ENCODE measurements at places on chromosomes 1 and 21. TPM values are rescaled to one million over a fixed set of nuclear protein-coding genes. Genes with fewer than 3 reads are reported as not detected.

DOCK7 gene
- 92.5 TPM for total RNA-seq

AMY2A gene
- not detected for total RNA-seq

OLIG2 gene
- total RNA-seq = not detected

GRCh38 chr1:63411066-63411465, 43.6 kb downstream of the ALG6 start:
- H3K36me3 ChIP-seq = no peaks in the 10 kb centered on the region
- no peaks in the 10 kb centered on the region for H3K27me3 ChIP-seq
- no peaks in the 10 kb centered on the region for H3K4me1 ChIP-seq
- H3K4me3 ChIP-seq = no peak overlapping the region
- no peak overlapping the region for H3K27ac ChIP-seq

DNA sequence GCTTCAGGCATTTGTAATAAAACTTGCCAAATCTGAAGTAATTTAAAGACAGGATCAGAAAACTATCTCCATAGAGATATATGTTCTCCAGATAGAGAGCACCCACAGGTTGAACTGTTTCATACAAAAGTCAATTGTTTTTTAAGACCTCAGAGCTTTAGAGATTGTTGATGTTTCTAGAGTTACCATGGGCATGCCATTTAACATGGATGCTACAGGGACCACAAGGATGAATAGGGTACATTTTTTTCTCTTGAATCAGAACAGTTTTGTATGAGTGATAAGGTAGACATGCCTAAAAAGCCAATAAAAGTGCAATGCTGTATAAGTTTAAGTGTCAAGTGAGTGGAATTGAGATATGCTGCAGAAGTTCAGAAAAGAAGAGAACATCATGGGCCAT, 511.0 kb upstream of the CAMK1G start:
- no peaks in the 10 kb centered on the region for H3K27me3 ChIP-seq
- no peak overlapping the region for H3K27ac ChIP-seq
- no peaks in the 10 kb centered on the region for H3K36me3 ChIP-seq
- no peaks in the 10 kb centered on the region for H3K4me1 ChIP-seq
- peak; percentile 36 for DNase-seq

DNA sequence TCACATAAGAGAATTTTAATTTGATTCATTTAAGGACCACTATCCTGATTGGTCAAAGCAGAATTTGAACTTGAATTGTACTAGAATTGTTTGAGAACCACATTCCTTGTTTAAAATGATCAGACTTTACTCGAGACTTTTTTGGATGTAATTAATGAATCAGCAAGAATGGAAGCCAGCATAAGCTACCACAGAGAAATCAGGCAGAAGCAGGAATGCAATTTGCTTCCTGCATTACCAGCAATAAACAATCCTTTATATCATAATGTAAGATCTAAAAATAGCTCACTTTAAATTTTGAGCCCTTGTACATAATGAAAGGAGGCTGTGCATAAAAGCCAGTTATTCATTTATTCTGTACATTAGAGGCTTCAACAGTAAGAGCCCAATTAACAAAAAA, 119.8 kb upstream of the BACE2 start:
- DNase-seq = no peak
- no peaks in the 10 kb centered on the region for H3K36me3 ChIP-seq
- no peak overlapping the region for H3K27ac ChIP-seq
- H3K27me3 ChIP-seq = no peaks in the 10 kb centered on the region
- no peaks in the 10 kb centered on the region for H3K4me1 ChIP-seq

DNA sequence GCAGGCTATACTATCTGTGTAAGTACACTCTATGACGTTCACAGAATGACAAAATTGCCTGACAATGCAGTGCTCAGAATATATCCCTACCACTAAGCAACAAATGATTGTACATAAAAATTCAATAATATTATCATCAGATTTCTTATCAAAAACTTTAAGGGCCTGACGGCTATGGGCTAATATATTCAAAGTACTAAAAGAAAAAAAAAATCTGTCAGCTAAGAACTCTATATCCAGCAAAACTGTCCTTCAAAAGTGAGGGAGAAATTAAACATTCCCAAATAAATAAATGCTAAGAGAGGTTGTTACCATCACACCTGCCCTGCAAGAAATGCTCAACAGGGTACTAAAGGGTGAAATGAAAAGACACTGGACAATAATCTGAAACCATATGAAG, 127.3 kb downstream of the TM2D1 start:
- no peak overlapping the region for H3K27ac ChIP-seq
- H3K27me3 ChIP-seq = no peaks in the 10 kb centered on the region
- no peak for DNase-seq
- H3K36me3 ChIP-seq = no peaks in the 10 kb centered on the region

- H3K4me3 ChIP-seq = no peak overlapping the region
- no peak for DNase-seq
- H3K4me1 ChIP-seq = no peaks in the 10 kb centered on the region
- no peaks in the 10 kb centered on the region for H3K27me3 ChIP-seq
Measured at GRCh38 chr1:168529518-168529917, 14.3 kb downstream of the XCL2 start.

DNA sequence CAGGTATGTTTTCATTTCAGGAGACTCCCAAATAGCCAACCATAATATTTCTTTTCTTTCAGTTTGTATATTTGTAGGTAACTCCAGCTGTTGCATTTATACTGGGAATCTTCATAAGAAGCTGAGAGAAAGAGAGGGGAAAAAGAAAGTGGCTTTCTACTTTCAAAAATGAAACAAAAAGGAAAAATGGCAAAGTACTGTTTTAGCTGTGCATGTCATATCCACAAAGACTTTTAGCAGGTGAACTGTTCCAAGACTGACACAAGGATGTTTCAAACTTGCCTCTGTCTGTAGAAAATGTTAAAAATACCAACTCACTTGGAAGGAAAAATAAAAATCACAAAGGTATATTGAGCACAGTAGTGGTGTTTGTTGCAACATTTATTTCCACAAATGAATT, 41.9 kb upstream of the CACYBP start:
- H3K27me3 ChIP-seq = no peaks in the 10 kb centered on the region
- no peak overlapping the region for H3K27ac ChIP-seq
- H3K36me3 ChIP-seq = no peaks in the 10 kb centered on the region
- no peak overlapping the region for H3K4me3 ChIP-seq
- H3K4me1 ChIP-seq = no peaks in the 10 kb centered on the region

GRCh38 chr1:7896994-7897393, 43.6 kb downstream of the TNFRSF9 start:
- DNase-seq = no peak
- no peaks in the 10 kb centered on the region for H3K4me1 ChIP-seq
- H3K36me3 ChIP-seq = no peaks in the 10 kb centered on the region
- H3K4me3 ChIP-seq = no peak overlapping the region
- H3K27me3 ChIP-seq = no peaks in the 10 kb centered on the region

- no peaks in the 10 kb centered on the region for H3K27me3 ChIP-seq
- H3K4me3 ChIP-seq = no peak overlapping the region
- no peaks in the 10 kb centered on the region for H3K36me3 ChIP-seq
- H3K4me1 ChIP-seq = no peaks in the 10 kb centered on the region
- DNase-seq = no peak
Measured at GRCh38 chr1:96240438-96240837, 481.1 kb upstream of the PTBP2 start.

DNA sequence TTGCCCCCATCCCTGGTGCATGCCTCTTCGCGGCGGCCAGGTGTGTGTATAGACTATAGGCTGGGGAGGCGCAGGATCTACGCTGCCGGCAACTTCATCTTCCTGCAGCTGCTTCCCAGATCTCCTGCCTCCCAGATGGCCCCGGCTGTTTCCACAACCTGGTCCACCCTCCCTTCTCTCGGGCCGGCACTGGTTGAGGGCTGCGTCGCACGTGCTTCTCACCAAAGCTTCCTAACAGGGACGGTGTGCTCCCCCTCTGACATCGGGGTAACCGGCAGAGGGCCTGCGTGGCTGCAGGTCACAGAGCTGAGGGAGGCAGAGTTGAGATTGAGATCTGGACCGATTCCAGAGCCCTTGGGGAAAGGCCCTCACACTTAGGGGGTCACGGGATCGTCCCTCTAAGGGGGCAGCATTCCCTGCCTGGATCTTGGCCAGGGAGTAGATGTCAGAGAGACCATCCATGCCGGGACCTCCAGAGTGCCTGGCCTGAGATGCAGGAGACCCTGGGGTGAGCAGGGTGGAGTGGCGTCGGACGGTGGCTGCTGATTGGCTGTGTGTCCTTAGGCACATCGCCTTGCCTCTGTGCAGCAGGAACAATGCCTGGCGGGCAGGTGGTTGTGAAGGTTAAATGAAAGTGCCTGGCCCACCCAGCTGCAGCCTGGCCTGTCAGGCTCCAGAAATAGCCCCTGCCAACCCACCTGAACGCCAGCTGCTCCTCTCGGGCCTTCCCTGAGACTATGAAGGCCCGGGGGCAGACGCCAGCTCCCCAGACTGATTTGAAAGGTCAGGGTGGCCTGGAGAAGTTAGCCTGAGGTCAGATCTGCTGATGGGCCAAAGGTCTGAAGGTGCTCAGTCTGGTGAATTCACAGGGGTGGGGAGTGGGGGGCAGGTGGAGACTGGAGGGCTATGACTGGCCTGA, 6.1 kb upstream of the MASP2 start:
- no peak overlapping the region for H3K4me3 ChIP-seq
- H3K4me1 ChIP-seq = no peaks in the 10 kb centered on the region

DNA sequence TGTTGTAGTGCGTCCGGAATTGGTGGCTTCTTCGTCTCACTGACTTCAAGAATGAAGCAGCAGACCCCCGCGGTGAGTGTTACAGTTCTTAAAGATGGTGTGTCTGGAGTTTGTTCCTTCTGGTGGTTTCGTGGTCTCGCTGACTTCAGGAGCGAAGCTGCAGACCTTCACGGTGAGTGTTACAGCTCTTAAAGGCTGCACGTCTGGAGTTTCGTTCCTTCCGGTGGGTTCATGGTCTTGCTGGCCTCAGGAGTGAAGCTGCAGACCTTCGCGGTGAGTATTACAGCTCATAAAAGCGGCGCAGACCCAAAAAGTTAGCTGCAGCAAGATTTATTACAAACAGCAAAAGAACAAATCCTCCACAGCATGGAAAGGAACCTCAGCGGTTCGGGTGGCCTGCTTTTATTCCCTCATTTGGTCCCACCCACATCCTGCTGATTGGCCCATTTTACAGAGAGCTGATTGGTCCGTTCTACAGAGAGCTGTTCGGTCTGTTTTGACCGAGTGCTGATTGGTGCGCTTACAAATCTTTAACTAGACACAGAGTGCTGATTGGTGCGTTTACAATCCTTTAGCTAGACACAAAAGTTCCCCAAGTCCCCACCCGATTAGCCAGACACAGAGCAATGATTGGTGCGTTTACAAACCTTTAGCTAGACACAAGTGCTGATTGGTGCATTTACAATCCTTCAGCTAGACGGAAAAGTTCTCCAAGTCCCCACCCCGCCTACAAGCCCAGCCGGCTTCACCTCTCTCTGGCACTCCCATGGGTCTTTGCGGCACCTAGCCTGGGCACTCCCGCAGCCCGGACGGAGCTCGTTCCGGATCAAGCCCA, 49.6 kb upstream of the KRTAP19-8 start:
- no peak for DNase-seq
- H3K36me3 ChIP-seq = no peaks in the 10 kb centered on the region
- no peak overlapping the region for H3K27ac ChIP-seq
- H3K4me3 ChIP-seq = no peak overlapping the region
- H3K4me1 ChIP-seq = no peaks in the 10 kb centered on the region
- H3K27me3 ChIP-seq = no peaks in the 10 kb centered on the region

- no peaks in the 10 kb centered on the region for H3K27me3 ChIP-seq
- no peak for DNase-seq
- no peaks in the 10 kb centered on the region for H3K36me3 ChIP-seq
Measured at GRCh38 chr1:221016751-221017150, 137.5 kb downstream of the HLX start.

GRCh38 chr1:45205011-45205909, 1.1 kb downstream of the ZSWIM5 start:
- no peaks in the 10 kb centered on the region for H3K27me3 ChIP-seq
- peak overlapping the region; percentile 75 for H3K4me3 ChIP-seq
- H3K4me1 ChIP-seq = no peaks in the 10 kb centered on the region
- H3K36me3 ChIP-seq = no peaks in the 10 kb centered on the region
- peak; percentile 51 for DNase-seq
- no peak overlapping the region for H3K27ac ChIP-seq

DNA sequence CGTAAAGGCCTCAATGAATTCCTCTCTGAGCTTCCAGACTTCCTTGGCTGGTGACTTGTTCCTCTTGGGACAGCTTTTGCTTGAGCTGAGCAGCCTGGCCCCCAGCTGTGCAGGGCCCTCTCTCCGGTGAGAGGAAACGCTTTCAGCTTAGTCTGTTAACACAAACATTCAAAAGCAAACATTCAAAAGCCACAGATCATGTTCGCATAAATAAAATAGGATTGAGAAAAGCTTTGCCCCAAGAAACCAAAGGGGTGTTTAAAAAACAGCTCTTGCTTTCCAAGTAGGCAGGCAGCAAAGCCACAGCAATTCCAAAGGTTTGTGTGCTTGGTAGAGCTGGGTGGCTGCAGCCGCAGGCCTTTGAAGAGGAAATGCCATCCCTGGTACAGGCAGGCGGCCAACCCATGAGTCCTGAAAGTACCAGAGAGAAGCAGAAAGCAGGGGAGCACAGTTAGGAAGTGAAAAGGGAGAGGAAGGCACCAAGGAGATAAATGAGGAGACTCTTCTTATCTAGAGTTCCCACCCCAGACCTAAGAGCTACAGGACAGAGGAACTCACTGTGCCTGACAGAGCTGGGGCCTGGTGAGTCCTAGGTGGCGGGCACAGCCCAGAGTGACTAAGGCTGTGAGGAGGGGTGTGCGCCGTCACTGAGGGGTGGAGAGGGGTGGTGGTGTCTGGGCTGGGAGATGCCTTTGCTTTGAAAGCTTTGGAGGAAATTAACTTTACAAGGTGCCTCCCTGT, 48.4 kb downstream of the CCN1 start:
- peak overlapping the region; percentile 56 for H3K27ac ChIP-seq
- no peak overlapping the region for H3K4me3 ChIP-seq
- DNase-seq = peak; percentile 91
- H3K27me3 ChIP-seq = no peaks in the 10 kb centered on the region
- peaks cover 8% of the 10 kb centered on the region for H3K4me1 ChIP-seq
- H3K36me3 ChIP-seq = no peaks in the 10 kb centered on the region

DNA sequence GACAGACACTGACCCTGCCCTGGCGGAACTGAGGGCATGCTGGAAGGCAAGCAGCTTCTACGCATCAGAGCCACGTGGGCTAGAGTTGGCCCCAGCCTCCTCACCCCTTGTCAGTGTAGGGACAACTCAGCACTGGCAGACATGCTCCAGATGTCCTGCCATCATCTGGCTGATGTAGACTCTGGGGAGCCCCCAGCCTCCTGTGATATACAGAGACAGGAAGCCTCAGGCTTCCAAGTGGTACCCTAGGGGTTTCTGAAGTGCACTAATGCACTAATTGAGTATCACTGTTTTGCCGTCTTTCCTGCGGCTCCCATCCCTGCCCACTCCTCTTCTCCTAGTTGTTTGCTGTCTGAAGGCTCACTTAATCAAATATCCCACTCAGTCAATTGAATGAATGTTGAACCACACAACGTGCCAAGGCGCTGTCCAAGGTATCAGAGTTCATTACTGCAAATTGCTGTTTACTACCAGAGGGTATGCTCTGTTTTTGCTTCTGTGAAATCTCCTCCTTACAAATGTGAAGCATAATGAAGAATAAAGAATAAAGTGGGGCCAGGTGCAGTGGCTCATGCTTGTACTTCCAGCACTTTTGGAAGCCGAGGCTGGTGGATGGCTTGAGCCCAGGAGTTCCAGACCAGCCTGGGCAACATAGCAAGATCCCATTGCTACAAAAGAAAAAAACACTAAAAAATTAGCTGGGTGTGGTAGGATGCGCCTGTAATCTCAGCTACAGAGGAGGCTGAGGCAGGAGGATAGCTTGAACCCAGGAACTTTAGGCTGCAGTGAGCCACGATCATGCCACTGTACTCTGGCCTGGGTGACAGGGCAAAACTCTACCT, 76.4 kb upstream of the ZBTB18 start:
- no peak overlapping the region for H3K27ac ChIP-seq
- no peak overlapping the region for H3K4me3 ChIP-seq
- H3K4me1 ChIP-seq = no peaks in the 10 kb centered on the region
- peak; percentile 25 for DNase-seq
